Stimulated activated CD8-positive, alpha-beta memory T cell treated with anti-CD3 and anti-CD28 coated beads, Interleukin-4, amount 100 ng/mL, for 48 hours (primary cell): ENCODE measurements at places on chromosomes 16 and 17.
A peak's percentile ranks its signal among the peaks of the same experiment; 100 is the strongest.

DNA sequence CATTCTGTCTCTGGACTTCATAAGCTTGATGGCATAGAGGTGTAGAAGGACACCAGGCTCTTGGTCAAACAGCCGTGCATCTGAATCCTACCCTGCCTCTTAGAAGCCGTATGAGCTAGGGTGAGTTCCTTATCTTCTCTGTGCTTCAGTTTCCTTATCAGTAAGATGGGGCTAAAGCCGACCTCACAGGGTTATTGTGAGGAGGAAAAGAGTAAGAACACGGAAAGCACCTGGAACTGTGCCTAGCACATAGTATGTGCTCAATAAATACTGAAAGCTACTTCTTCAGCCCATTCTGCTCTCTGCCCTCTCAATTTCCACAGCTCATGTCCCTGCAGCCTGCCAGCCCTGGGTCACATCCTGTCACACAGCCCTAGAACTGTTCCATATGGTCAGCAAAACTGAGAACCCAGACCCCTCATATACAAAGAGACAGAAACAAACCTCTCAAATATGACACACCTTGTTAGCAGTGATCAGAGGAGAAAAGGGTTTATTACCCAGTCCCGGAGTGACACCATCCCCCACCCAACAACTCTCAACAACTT, 17.0 kb upstream of the UBTF start:
- no peak for DNase-seq

GRCh38 chr16:57707331-57707730, 12.7 kb downstream of the DRC7 start:
- no peak for DNase-seq

DNA sequence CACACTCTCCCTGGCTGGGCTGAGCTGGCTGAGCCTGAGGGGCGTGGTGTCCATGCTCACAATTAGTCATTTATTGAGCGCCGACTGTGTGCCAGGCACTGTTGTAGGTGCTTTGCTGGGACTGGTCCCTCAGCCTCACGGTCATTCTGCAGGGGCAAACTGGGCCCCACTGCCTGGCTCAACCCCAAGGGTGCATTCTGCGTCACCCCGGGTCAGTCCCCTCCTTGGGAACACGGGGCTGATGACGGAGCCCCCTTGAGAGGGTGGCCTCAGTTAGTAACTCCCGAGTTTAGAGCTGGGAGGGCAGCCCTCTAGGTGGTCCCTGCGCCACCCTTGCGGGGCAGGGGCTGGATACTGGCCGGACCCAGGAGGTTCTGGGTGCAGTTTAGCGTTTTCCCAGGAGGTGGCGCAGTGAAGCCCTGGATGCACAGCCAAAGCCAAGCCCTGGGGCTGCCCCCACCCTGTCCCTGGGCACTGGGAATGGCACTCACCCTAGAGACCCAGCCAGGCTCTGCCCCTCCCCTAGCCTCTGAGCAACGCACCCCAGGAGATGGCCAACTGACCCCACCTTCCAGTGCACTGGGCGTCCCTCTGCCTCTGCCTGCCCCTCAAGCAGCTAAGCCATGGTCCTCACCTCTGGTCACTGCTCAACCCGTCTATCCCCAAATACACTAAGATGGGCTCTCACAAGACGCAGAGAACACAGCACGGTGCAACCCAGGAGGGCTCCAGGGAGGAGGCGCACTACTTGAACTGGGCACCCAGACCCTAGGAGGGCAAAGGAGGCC, 243.2 kb upstream of the GSE1 start:
- DNase-seq, result peak; percentile 85

GRCh38 chr16:685967-686366, 1.8 kb upstream of the JMJD8 start:
- DNase-seq, result no peak

- DNase-seq, result no peak
These were observed 8.0 kb downstream of the TSR3 start for GRCh38 chr16:1343428-1344242.

DNA sequence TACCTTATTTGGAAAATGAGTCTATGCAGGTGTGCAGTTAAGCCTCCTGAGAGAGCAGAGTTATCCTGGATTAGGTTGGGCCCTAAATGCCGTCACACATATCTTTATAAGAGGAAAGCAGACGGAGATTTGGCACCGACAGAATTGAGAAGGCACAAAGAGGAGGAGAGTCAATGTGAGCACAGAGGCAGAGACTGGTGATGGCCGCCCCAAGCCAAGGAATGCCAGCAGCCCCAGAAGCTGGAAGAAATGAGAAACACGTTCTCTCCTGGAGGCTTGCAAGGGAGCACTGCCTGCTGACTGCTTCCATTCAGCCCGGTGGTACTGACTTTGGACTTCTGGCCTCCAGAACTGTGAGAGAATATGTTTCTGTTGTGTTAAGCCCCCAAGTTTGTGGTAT, 3.2 kb downstream of the SLC46A1 start:
- no peak for DNase-seq

GRCh38 chr17:31581491-31581890, 190.0 kb downstream of the RAB11FIP4 start:
- no peak for DNase-seq

DNA sequence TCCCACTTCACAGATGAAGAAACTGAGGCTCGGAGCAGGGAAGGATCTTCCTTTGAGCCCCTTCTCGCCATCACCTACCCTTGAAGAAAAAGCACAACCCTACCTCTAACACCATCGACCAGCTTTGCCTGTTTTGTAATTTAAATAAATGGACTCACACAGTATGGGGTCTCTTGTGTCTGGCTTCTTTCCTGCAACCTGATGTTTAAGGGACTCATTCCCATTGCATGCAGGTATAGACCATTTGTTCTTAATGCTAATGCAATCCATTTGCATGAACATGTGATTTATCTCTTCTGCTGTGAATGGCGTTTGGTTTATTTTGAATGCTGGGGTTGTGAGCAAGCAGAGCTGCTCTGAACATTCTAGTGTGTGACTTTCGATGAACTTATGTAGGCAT, 150.8 kb upstream of the FOXF1 start:
- DNase-seq, result no peak

DNA sequence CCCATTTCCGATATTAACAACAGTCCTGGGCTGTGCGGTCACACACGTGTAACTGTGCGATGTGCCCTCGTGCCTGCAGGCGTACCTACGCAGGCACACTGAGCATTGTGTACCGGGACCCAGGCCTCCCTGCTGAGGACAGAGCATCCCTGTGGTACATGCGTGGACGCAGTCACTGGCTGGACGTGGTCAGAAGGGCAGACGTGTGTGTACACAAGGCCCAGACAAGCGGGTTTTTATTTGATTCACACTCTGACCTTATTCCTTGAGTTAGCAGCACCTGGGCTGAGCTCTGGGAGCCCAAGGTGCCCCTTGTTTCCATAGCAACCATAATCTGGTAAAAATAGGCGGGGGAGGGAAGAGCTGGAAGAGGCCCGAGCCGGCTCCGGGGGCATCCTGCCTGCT, 19.5 kb downstream of the RAP1GAP2 start:
- no peak for DNase-seq

DNA sequence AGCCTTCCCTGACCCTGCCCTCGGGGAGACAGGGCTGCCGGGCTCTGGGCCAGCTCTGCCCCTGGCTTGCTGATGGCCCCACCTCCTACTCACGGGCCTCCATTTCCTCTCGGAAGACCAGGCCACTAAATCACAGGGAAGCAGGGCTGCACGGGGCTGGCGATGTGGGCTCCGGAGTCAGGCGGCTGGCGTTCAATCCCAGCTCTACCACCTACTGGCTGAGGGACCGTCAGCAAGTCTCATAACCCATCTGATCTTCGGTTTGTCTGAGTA, 113.4 kb downstream of the AMFR start:
- DNase-seq, result no peak

DNA sequence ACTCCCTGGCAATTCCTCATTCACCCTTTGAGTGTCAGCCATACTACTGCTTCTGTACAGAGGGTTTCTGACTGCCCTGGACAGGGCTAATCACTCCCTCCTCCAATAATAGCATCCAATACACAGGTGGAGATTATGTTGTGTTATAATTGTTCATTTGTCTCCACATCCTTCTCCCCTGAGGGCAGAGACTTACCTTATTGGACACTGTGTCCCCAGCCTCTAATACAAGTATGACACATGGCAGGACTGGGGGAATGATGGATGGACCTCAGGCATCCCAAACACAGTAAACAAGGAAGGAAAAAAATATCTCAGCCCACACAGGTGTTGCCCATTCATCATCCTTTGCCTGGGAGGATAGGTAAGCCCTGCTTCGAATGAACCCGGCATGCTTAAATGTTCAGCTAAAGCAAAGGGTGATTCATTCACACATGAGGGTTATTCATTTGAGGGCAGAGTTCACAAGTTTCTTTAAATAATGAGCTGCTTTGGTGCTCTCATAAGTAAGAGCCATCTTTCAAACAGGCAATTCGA, 34.8 kb downstream of the MMD start:
- no peak for DNase-seq

DNA sequence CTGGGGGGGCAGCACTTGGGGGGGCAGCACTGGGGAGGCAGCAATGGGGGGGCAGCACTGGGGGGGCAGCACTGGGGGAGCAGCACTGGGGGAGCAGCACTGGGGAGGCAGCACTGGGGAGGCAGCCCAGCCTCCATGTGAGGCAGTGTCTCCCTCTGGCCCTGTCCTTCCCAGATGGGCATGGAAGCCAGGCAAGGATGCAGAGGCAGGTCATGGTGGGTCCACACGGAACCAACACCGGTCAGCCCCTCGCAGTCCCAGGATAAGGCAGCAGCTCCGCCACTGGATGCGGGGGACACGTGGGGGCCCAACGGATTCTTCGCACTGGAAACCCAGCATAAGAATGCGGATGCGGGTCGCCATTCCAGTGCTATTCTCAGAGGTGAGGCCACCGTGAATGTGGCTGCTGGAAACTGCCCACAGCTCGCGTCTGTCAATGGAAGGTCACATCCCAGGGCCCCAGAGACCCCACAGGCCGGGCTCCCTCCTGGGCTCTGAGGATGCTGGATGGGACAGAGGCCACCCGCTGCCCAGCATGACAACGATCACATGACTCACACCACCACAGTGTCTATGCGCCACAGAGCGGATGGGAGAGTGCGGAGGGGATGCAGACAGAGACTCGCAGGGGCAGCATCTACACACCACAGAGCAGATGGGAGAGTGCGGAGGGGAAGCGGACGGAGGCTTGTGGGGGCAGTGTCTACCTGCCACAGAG, 59.0 kb downstream of the LMF1 start:
- no peak for DNase-seq

DNA sequence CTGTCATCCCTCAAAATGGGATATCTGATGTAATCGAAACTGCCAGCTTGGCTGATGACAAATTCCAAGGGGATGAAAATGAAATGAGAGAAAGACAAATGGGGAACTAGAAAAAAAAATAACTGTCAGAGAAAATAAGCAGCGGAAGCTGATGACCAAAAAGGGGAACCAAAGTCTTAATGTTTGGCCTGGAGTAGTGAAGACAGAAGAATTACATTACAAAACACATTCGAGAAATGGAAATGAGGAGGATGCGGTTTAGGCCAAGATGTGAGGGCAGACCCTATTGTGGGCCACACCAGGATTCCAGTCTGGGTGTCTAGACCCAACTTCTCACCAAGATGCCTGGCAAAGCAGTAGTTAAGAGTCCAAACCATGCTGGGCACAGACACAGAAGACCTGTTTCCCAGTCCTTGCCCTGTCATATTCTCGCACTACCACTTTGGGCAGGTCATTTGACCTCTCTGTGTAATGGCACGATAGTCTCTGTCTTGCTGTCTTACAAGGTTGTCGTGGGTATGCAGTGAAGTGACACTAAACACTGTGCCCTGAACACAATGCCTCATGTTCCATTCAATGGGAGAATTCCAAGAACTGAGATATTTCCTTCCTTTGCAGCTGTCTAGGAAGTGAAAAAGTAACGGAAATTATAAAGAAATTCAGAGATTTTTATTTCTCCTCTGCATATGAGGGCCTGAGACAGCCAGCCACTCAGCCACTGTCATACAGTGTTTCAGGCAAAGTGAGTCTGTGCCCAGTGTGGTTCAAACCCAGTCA, 12.3 kb upstream of the CCL2 start:
- no peak for DNase-seq

DNA sequence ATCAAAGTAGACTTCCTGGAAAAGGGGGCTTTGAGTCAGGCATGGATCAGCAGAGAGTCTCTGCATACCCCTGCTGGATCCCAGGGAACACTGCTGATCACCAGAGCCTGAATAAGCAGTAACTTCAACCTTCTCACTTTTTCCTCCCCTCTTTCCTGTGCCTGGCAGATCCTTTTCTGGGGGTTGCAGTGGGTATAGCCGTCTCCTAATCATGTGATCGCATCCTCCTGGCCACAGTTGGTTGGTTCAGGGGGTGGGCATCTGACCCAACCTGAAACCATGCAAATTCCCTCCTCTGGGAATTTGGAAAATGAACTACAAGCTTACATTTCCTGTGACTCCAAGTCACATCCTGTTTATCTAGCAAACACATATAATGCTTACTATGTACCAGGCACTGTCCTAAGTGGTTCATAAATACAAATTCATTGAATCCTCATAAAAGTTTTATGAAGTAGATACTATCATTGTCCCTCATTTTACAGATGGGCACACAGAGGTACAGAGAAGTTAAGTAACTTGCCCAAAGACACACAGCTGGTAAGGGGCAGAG, 120.3 kb downstream of the AXIN2 start:
- no peak for DNase-seq

DNA sequence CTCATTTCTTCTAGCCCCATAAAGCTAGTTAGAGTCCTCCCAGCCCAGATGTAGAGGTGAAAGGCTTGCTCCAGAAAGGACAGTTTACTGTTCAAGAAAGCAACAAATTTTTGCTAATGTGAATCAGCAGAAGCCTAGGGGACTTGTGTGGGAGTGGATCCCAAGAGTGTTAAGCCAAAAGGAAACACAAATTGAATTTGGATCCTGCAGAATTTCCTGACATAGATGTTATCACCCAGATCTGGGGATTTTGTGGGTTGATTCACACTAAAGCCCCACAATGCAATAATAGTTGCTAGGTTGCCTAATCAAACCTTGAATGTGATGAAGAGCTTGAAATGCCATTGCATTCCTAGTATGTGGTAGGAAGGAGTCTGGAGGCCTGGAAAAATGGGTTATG, 135.2 kb upstream of the HS3ST3A1 start:
- no peak for DNase-seq

- DNase-seq, result no peak
These were observed 195.2 kb downstream of the RGS9 start for GRCh38 chr17:65332375-65332774.

GRCh38 chr16:65142276-65142675, 20.4 kb upstream of the CDH11 start:
- no peak for DNase-seq

- no peak for DNase-seq
These were observed 54.8 kb downstream of the OR1D5 start for GRCh38 chr17:3008336-3009288.
